ENCODE measurements at places on chromosomes 7 and 10.
A peak's percentile ranks its signal among the peaks of the same experiment; 100 is the strongest.

DNA sequence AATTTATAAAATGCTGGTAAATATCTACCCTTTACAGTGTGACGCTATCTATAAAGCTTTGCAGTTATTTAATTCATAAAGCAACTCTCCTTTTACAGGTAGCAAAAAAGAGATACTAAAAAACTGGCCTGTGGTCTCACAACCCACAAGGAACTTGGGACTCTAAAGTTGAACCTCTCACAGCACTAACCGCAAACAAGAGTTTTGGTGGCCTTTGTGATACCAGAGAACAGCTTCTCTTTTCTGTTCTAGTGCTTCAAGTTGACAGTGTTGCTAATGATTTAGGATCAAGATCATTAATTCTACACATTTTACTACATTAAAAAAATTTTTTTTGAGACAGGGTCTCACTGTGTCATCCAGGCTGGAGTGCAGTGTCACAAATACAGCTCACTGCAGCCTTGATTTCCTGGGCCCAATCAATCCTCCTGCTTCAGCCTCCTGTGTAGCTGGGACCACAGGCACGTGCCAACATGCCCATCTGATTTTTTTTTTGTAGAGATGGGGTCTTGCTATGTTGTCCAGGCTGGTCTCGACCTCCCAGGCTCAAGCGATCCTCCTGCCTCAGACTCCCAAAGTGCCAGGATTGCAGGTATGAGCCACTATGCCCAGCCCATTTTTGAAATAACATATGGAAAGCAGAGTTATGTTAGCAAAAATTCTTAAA lies 56.0 kb upstream of the ST8SIA6 start:
- no peak for DNase-seq

DNA sequence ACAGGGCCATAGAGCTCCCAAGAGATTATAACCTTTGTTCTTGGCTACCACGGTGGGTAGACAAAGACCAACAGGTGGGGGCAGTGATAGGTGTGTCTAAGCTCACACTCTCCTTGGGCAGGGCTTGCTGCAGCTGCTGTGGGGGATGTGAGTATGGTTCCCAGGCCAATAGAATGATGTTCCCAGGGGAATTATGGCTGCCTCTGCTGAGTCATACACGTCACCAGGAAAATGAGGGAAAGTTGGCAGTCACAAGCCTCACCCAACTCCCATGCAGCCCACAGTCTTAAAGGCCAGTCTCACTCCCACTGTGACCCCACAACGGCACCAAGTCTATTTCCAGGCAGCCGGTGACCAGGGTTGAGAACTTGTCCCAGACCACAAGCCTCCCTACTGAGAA lies 453.4 kb upstream of the PODXL start:
- peak; percentile 15 for DNase-seq

- DNase-seq = no peak
Measured at GRCh38 chr10:69333205-69333604, 54.9 kb downstream of the HK1 start.

DNA sequence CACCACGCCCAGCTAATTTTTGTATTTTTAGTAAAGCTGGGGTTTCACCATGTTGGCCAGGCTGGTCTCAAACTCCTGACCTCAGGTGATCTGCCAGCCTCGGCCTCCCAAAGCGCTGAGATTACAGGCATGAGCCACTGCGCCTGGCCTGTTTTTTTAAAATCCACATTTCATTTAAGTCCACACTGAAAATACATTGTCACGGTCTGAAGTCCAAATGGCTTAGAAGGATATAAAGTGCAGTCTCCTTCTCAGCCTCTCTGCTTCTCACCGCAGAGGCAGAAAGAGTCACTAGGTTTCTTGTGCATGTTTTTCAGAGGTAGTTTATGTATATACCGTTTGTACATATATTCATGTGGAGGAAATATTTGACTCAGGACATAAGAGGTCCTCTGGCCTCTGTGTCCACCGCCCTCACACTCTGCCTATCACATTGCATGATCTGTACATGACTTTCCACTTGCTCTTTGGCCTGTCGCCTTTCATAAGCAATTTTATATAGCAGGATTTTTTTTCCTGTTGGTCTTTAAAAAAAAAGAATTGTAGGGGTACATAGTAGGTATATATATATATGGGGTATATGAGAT lies 42.9 kb downstream of the BLNK start:
- no peak for DNase-seq

GRCh38 chr10:68665841-68666240 lies 55.2 kb upstream of the CCAR1 start:
- DNase-seq = no peak

- DNase-seq = no peak
Measured at GRCh38 chr7:15011289-15011688, 108.7 kb upstream of the DGKB start.

- DNase-seq = no peak
Measured at GRCh38 chr10:55378196-55378595, 577.2 kb upstream of the PCDH15 start.

DNA sequence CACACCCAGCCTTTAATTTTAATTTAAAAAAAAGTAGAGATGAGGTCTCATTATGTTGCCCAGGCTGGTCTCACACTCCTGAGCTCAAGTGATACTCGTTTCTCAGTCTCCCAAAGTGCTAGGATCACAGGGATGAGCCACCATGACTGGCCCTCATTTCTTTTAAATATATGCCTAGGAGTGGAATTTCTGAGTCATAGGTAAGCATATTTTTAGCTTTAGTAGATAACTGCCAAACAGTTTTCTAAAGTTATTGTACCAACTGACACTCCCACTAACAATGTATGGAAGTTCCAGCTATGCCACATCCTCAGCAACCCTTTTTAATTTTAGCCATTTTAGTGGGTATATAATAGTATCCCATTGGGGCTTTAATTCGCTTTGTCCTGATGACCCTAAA lies 13.8 kb upstream of the PPIF start:
- DNase-seq = no peak

DNA sequence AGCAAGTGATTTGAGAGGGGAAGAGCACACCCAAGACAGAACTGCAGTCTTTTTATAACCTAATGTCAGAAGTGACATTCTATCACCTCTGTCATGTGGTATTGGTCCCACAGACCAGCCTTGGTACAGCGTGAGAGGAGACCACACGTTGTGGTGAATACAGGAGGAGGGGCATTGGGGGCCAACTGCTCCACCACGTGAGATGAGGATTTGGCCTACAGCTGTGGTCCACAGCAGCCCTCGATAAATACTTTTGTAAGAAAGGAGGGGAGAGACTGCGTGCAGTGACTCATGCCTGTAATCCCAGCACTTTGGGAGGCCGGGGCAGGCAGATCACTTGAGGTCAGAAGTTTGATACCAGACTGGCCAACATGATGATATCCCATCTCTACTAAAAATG lies 243.1 kb downstream of the FGFR2 start:
- DNase-seq = no peak

GRCh38 chr7:47147213-47147631 lies 434.7 kb downstream of the TNS3 start:
- DNase-seq = no peak

- DNase-seq = no peak
Measured at GRCh38 chr7:8354503-8354902, 78.9 kb upstream of the NXPH1 start.

DNA sequence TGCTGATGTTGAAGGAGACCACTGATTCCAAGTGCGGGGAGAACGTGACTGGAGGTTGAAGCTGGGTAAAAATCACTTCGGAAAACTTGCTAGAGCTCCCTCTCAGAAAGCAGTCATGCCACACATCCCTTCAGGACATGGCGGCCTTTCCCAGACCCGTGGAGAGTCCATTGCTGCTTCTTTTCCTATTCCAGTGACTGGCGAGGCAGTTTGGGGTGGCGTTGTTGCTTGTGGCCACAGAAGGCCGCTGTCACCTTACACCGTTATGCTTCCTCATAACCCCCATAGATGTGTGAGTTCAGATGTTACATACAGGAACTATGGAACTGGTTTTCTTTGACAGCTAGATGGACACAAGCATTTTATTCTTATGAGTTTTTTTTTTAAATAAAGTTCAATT lies 235.6 kb upstream of the POM121L12 start:
- no peak for DNase-seq

DNA sequence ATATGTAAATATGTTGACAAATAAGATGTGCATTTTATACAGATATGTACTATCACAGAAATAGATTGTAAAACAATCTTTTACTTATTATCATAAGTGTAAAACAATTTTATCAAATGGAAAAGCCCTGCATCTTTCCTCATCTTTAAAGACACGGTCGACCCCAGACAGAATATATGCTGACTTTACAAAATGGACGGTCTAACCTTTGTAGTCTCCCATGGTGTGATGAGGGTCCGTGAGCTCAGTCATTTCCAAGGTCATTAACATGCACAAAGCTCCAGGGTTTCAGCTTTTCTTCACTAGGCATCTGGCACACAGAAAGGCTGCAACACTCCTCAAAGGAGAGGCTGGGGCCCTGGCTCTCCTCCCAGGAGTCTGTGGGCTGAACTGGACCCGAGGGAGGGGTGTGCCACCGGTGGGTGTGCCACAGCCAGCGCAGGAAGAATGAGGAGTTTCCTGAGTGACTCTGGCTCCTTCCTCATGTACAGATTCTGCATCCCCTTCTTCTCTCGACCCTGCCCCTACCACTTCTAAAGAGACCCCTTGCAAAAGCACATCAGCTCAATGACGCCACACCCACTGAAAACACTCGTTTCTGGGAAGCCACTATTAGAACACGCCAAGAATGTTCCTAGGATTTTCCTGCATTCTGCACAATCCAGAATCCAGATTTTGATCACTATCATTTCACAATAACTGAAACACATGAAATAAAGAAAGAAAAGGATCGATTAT lies 26.2 kb upstream of the ABLIM1 start:
- DNase-seq = no peak

DNA sequence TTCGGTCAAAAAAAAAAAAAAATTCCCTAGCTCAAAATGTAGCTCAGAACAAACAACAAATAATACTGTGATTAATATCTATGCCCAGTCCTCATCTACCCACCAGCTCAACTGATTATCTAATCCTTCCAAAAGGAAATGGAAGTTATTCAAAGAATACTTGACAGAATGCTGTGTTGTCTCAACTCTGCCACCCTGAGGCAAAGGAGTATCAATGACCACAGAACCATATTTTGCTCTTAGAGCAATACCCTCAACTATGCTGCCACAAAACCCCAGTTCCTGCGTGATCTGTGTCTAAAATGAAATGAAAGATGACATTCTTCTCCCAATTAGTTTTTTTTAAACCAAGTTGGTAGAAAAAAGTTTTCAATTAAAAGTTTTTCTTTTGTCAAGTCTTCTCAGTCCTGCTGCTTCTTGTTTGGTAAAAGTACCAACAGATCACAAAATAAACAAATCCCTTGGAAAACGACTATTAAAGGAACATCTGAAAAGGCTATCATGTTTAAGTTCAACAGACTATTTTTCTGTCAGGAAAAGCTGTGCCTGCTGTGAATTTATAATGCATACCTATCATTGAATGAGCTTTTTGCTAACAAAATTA lies 21.6 kb downstream of the RBM28 start:
- peak; percentile 27 for DNase-seq

- DNase-seq = no peak
Measured at GRCh38 chr7:66960192-66960591, 35.2 kb downstream of the SBDS start.

DNA sequence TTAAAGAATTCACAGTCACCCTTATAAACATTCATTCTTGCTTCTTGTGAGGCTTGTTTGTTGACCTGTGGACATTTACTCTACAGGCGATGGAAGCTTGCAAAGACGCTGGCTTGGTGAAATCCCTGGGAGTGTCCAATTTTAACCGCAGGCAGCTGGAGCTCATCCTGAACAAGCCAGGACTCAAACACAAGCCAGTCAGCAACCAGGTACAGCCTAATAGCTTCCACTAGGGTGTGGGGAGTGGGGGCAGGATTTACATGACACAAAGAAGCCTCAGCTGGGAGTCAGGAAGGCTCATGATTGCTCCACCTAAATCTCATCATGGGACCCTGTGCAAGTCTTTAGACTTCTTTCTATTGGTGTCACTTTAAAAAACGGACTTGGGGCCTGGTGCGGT lies 29.0 kb downstream of the AKR1D1 start:
- DNase-seq = no peak

- DNase-seq = no peak
Measured at GRCh38 chr7:130432886-130433285, 7.9 kb downstream of the CEP41 start.

DNA sequence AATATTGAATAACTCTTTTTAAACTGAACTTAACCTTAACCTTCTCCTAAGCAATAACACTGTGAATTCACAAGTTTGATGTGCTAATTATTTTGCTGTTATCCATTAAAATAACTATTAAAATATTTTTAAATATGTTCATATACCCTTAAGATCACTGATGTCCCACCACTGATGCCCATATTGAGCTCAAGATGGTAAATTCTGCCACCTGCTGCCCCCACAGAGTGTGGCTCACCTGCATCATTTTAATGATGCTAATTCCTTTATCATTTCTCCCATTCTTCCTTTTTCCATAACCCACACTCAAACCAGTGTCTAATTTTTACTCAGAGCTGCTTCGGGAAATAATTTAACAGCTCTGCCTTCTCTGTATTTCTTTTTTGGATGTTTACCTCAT lies 82.3 kb upstream of the ARID5B start:
- DNase-seq = no peak

DNA sequence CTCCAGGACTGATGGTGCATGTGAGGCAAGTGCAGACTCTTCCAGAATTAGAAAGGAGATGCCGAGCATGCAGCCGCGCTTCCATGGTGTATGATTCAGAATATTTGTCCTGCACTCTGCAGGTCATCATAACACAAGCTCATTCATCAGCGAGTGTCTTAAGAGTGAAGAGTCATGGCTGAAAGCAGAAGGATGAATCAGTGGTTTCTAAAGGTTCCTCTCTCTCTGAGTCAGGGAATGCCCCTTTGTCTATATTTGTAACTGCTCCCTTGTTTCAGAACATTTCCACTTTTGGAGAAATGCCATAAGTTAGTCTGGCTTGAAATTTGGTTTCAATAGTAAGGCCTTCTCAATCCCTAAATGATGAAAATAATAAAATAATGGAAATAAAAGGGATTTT lies 52.3 kb downstream of the HECW1 start:
- DNase-seq = no peak

DNA sequence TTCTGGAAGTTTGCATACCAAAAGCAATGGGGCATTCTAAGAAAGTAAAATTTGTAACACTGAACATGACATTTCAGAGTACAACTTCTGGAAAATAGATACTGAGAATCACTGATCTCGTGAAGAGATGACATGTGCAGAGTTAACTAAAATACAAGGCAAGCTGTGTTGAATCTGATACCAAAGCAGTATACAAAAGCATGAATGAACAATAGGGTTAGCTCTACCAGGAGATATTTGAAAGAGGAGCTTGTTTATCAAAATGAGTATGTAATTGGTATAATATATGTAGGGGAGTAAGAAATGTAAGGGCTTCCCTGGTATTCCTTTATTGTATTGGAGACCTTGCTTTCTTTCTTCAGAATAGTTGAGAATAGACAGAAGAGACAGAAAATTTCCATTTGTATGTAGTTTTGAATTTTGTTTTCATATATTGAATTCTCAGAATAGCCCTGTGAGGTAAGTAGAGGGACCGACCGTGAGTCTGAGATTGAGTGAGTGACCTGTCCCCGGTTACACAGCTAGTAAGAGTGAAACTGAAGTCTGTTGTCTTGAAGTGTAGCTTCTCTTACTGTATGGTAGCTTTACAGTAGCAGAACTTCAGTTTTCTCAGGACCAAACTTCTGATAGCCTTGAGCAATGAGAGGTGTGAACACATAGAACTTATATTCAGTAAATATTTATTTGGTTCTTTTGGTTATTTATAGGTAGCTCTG lies 5.0 kb downstream of the HBP1 start:
- no peak for DNase-seq

- DNase-seq = no peak
Measured at GRCh38 chr7:88344956-88345832, 38.5 kb upstream of the STEAP4 start.

- DNase-seq = no peak
Measured at GRCh38 chr7:129748356-129749109, 137.0 kb downstream of the NRF1 start.
